ENCODE measurements at places on chromosomes 6 and 20.

DNA sequence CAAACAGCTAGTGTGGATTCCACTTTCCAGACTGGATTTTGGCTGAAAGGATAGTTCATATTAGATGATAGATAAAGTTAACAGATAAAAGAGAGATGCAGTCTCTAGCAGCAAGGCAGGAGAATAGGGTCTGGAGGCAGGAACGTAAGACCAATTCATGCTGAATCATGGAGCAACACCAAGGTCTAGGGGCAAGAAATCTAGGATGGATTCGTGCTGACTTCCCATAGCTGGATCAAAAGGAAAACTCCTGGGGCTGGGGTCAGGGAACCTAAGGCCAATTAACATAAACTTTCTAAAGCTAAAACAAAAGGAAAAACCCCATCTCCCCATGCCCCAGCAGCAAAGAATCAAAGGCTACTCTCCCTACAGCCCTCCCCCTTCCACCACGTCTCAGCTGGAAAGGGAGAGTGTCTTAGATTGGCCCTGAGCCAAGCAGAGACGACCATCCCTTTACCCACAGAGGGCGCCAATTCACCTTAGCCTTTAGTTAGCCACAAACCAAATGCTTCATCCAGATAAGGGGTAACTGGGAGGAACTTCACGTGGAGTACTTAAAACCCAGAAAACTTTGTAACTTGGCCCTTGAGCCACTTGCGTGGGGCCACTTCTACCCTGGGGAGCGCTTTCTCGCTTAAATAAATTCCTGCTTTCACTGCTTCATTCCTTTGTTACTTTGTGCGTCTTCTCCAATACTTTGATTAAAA is 7.6 kb downstream of the TREM1 start:
- peak; percentile 52 for DNase-seq

DNA sequence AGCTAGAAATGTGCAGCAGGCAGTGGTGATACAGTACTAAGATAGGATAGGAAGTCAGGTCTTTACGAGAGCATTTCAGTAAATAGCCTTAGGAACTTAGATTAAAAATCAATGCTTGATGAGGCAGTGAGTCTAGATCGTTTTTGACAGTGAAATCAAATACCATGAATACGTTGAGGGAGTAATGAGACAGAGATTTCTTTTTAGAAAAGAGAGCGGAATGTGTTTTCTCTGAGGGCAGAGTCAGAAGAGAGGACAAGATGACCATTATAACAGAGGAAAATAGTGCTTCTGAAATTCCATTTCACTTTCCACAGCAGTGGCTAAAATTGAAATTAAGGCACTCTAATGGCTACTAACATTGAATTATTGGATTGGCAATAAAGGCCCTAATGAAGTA is 339.6 kb downstream of the UTRN start:
- no peak for DNase-seq

DNA sequence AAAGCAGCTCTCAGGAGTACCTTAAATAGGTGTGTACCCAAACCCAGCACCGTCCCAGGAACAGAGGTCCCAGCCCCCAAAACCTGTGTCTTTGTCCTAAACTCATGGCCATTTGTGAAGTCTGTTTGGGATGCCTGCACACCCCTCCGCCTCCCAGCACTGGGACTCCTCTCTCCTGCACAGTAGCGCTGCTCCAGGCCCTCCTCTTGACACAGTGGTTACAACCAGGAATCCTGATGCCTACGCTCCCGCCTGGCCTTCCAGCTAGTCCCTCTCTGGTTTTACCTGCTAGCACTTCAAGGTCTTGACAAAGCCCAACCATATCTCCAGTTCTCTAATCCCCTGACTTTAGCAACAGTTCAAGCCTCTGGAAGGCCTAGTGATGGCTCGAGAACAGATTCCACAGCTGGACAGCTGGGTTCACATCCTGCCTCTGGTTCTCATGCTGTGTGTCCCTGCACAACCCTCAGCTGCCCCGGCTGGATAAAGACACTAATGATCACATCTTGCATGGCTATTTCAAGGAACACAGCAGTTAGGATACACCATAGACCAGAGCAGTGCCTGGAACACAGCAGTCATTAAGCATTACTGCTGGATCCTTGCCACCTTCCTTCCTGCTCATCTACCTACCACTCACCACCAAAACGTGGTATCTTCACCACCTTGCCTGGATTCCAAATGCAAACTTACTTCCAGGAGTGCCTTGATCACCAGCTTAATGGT is 5.6 kb downstream of the PSMA7 start:
- DNase-seq = no peak

- no peak for DNase-seq
These were observed 28.2 kb downstream of the MYT1 start for GRCh38 chr20:64192406-64192805.

- DNase-seq = no peak
These were observed 9.9 kb downstream of the TBCC start for GRCh38 chr6:42735976-42736375.

DNA sequence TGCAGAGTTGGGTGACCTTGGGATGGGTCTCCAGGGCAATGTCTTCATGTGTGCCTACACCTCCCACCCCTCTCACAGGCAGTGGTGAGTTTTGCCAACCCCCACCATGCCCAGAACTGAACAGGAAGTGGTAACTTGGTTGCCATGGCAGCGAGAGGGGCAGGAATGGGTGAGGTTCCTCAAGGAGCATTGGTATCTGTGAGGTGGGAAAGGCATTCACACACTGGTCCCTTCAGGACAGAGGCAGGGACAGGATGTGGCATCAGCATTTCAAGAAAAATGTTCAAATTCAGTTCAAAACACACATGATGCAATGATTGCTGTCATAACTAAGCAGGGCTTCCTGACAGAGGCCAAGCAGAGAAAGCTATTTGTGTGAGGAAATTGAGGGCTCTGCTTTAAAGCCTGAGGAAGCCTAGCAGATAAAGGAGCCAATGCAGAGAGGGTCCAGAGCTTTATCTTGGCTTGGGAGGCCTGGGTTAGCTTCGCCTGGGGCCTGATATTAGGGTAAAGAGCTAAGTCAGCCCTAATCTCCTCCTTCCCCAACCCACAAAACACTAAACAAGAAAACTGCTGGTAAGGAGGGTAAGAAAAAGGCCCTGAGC is 551 bp downstream of the TREML2 start:
- DNase-seq = peak; percentile 26

- no peak for DNase-seq
These were observed 184.6 kb downstream of the ATXN1 start for GRCh38 chr6:16576451-16577368.

DNA sequence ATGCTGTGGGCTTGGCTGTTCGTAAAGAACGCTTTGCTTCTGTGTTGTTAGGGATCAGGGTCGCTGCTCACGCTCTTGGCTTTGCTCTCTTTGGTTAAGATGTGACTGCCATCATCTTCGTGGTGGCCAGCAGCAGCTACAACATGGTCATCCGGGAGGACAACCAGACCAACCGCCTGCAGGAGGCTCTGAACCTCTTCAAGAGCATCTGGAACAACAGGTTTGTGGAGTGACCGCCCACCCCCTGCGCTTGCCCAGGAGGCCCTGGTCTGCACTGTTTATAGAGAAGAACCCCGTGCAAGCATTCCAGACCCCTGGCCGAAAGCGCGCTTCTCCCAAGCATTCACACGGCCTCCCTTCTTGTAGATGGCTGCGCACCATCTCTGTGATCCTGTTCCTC is 57.1 kb downstream of the GNAS start:
- no peak for DNase-seq

DNA sequence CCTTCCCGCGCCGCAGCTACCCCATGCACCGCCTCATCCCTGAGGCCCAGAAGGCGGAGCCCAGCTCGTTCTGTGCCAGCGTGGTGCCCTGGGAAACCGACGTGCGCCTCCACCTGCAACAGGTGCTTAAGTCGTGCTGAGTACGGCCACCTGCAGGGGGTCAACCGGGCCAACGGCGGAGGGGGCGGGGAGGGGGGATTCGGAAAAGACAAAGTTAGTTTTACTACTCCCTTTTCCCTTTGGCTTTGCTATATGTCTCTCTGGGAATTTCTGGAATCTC is 168.9 kb downstream of the CDK19 start:
- no peak for DNase-seq

DNA sequence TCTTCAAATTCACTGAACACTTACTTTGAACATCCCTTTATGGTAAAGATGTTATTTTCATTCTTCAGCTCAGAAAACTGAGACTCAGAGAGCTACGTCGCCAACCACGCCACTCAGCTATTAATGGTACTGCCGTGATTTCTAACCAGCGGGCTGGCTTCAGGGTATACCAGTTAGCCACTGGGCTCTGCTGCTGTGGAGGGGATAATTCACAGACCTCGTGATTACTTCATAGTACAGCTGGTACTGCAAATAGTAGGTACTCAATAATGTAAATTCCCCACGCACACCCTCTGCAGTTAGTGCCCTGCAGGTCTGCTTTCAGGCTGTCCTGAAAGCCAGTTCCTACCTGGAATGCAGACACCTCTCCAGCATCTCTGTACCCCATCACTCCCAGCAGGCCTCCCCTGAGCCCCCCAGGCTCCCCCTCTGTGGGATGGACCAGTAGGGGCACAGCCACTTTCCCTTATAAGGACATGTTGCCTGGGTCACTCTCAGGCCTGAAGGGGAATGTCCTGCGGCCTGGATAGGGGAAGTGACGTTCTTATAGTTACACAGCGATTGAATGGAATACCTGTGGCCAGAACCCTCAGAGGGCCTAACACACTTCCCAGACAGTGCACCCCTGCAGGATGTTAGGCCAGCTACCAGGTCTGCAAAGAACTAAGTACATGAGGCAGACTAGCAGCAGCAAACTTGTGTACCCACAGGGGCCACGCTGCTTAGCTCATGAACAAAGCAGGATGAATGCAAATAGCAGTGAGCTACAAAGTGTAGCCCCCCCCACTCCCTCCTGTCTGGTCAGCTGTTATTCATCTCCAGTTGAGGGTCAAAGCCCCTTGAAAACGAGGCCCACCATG is 1.3 kb upstream of the OCSTAMP start:
- DNase-seq = no peak

DNA sequence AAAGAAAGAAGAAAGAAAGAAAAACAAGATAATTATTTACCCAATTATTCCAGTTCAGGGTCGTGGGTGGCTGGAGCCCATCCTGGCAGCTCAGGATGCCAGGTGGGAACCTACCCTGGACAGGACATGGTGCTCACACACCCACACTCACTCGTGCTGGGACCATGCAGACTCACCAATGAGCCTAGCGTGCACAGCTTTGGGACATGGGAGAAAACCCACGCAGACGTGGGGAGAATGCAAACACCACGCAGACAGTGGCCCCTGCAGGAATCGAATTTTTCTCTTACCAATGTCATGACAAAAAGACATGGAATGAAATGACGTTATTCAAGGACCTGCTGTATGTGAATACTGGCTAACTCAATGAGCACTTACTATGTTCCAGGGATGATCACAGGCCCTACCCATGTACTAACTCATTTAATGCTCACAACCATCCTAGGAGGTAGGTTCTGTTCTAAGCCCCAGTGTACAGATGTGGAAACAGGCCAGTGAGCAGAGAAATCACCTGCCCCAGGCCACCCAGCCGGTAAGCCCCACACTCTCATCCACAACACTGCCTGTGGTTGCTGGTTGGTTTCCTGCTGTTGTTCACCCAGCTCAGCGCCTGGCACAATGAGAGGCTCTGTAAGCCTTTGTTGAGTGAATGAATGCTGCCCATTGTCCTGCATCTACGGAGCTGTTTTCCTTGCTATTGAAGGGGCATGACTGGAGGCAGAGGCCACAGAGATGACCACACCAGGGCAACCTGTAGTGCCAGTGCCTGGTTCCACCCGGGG is 6.8 kb upstream of the PI16 start:
- DNase-seq = no peak

DNA sequence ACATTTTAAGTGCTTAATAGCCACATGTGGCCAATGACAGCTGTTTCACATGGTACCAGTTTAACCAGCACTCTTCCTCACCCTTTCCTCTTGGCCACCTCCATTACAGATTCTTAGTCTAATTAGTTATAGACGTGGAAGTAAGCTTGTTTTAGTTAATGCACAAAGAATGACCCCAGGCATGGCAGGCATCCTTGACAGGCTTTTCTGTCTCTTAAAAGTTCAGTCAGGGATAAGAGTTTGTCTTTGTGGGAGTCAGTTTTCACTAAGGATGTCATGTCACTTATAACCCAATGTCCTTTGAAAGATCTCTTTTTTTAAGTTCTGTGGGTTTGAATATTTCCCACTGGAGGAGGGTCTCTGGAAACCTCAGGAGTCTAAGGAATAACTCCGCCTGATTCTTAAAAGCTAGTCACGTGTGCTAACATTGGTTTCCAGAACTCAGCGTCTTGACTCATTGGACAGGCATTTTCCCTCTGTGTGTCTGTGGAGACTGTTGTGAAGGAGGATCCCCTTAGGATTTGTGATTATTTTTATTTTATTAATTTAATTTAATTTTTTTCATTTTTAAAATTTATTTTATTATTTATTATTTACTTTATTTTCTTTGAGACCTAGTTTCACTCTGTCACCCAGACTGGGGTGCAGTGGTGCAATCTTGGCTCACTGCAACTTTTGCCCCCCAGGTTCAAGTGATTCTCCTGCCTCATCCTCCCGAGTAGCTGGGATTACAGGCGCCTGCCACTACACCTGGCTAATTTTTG is 171.4 kb downstream of the ZFAND3 start:
- no peak for DNase-seq

DNA sequence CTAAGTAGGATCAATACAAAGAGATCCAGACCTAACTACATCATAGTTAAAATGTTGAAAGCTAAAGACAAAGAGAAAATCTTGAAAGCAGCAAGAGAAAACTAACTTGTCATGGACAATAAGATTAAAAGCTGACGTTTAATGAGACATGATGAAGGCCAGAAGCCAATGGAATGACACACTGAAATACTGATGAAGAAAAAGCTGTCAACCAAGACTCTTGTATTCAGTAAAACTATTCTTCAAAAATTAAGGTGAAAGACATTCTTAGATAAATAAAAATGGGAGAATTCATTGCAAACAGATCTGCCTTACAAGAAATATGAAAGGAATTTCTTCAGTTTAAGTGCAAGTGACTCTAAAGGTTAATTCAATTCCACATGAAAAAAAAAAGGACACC is 145.9 kb upstream of the KCNK16 start:
- no peak for DNase-seq

DNA sequence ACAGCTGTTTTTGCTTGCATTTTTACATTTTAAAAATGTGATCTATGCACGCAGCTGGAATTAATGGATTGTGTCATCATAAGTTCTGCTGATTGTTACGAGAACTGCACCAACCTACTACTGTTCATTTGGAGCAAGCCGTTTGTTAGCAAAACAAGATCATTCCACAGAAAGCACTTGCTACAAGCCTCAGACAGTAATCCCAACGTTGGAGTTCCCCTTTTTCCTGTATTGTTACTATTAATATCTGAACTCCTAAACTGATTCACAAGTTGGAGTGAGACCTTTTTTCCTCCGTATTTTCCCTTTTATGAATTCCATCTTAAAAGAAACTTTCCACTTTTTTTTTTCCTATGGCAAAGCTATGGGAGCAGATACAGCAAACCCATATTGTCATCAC is 3.5 kb downstream of the TENT5A start:
- no peak for DNase-seq

Data from stimulated activated CD8-positive, alpha-beta memory T cell treated with anti-CD3 and anti-CD28 coated beads, Interleukin-15, amount 100 ng/mL, for 4 hours (primary cell).